T-cell (primary cell): ENCODE measurements at places on chromosomes 3 and 15.

DNA sequence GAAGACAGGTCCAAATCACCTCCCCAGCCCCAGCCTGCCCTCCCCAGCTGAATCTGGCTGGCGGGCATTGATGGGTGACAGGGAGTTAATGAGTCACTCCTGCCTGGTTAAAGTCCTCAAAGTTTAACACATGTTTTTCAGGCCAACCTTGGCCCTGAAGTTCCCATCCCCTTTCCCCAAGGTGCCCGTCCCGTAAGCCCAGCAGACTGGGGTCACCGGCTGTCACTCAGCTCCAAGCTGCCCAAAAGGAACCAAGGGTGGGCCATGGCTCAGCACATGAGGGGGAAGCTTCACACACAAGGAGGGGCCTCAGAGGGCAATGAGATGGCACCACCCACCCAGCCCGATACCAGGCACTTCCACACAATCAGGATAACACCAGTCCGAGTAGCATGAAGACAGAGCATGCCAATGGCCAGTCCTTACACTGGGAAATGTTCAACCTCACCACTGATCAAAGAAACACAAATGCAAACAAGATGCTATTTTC, 10.2 kb upstream of the KLF15 start:
- no peak overlapping the region for H3K27ac ChIP-seq
- no peaks in the 10 kb centered on the region for H3K4me1 ChIP-seq
- no peaks in the 10 kb centered on the region for H3K36me3 ChIP-seq
- H3K4me3 ChIP-seq: no peak overlapping the region
- H3K27me3 ChIP-seq: no peaks in the 10 kb centered on the region

DNA sequence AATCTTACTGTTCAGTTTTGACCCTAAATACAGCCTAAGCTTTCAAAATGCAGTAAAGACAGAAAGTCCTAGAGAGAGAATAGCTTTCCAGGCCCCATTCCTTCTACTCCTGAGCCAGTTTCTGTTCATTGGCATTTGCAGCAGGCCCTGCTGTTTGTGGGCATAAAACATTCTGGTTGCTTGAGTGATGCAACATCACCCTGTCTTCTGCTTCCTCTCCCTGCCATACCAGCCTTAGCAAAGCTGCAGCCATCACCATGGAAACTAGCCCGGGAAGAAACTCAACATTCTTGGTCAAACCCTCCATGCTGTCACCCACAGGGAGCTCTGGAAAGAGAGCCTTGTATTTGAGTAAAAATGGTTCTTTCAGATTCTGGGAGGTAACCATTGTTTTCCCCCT, 325.7 kb downstream of the MAGI1 start:
- H3K4me3 ChIP-seq: no peak overlapping the region
- H3K36me3 ChIP-seq: no peaks in the 10 kb centered on the region
- H3K4me1 ChIP-seq: no peaks in the 10 kb centered on the region
- DNase-seq: no peak
- H3K27ac ChIP-seq: no peak overlapping the region

- H3K27ac ChIP-seq: no peak overlapping the region
- H3K36me3 ChIP-seq: no peaks in the 10 kb centered on the region
- no peak for DNase-seq
- H3K4me3 ChIP-seq: no peak overlapping the region
Observed at GRCh38 chr15:44812029-44812517, 75.7 kb downstream of the TRIM69 start.

DNA sequence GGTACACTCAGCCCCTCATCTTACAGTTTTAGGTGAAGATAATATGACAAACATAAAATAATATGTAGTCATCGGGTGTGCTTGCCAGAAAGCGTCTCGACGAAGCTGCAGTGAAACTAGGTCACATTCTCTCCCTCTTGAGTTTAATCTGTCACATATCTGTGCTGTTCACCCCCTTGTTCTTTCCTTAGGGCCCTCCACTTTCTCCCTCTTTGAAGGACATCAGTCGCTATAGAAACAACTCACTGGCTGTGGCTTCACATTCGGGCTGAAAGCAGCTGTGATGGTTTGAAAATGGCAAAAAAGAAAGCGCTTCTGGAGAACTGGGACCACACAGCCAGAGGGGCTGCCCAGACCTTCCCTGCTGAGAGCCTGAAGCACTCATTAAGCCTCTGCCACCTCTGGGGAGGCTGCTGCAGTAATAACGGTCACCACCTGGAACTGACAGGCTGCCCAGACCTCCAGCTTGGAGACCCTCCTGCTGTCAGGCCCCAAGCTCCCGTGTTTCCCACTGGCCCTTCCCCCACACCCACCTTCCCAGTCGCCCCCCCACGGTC, 50.3 kb downstream of the ABTB1 start:
- no peaks in the 10 kb centered on the region for H3K27me3 ChIP-seq
- no peak for DNase-seq
- no peak overlapping the region for H3K4me3 ChIP-seq
- H3K36me3 ChIP-seq: no peaks in the 10 kb centered on the region
- H3K27ac ChIP-seq: no peak overlapping the region
- H3K4me1 ChIP-seq: no peaks in the 10 kb centered on the region

DNA sequence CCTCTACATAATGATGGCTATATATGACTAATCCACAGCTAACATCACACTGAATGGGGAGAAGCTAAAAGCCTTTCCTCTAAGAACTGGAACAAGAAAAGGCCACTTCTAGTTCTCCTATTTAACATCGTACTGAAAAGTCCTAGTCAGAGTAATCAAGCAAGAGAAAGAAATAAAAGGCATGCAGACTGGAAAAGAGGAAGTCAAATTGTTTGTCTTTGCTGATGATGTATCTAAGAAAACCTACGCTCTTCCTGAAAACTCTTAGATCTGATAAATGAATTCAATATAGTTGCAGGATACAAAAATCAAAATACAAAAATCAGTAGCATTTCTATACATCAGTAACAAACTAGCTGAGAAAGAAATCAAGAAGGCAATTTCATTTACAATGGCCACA, 116.9 kb downstream of the TP63 start:
- peaks cover 6% of the 10 kb centered on the region for H3K27me3 ChIP-seq
- no peak for DNase-seq
- no peak overlapping the region for H3K27ac ChIP-seq
- no peak overlapping the region for H3K4me3 ChIP-seq
- no peaks in the 10 kb centered on the region for H3K4me1 ChIP-seq

DNA sequence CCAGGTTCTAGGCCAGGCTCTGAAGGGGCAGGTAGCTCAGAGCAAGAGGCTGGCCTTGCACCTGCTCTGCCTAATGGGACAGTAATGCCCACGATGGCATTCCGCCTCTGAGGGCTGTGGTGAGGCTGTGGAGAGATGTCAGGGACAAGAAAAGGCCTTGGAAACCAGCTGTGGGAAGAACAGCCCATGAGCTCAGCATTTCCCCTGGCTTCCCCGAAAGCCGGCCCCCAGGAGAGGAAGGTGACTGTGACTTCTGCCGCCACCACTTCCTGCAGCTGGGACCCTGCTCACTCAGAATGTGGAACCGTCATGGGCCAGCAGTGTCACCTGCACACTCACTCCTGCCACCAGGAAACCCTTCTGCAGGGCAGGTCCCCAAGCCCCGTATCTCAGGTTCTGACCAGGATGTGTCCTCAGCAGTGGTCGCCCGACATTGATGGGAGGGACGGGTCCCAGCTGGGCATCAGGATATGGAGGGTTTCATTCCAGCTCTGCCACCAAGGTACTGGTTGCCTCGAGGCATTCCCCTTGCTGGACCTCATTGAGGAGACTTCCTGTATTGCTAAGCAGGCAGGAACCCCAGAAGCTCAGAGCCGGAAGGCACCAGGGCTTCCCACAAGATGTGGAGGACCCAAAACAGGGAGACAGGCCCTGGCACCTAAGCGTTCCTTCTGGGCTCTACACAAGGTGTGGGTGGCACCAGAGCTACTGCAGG, 30.7 kb downstream of the SEMA7A start:
- no peaks in the 10 kb centered on the region for H3K27me3 ChIP-seq
- H3K27ac ChIP-seq: peak overlapping the region; percentile 72
- H3K4me1 ChIP-seq: peaks cover 29% of the 10 kb centered on the region
- no peaks in the 10 kb centered on the region for H3K36me3 ChIP-seq
- peak overlapping the region; percentile 25 for H3K4me3 ChIP-seq
